ENCODE measurements at places on chromosomes 2 and 18. TPM values are rescaled to one million over a fixed set of nuclear protein-coding genes. Genes with fewer than 3 reads are reported as not detected.

- no peak for DNase-seq
Measured at GRCh38 chr2:58601017-58601416, 359.9 kb upstream of the FANCL start.

The HOXD9 gene
- not detected for total RNA-seq

DNA sequence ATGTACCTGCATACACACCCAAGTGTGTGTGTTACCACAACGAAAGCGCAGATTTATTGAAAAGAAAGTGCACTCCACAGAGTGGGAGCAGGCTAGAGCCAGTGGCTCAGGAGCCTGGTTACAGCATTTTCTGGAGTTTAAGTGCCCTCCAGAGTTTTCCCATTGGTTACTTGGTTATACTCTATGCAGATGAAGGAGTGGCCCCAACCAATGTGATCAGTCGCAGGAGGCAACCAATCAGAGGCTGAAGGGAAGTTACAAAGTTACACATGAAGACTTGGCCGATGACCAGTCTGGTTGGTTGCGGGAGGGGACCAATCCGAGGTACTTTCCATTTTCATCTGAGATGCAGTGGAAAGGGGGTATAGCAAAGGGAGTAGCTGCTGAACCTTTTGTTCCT lies 13.5 kb upstream of the PRLH start:
- DNase-seq: no peak

- peak; percentile 98 for DNase-seq
Measured at GRCh38 chr2:73983322-73984202, 1.1 kb upstream of the TET3 start.

The SKOR2 gene
- total RNA-seq: not detected

The LIMS3 gene
- total RNA-seq: 3.6 TPM

The HMSD gene
- not detected for total RNA-seq

DNA sequence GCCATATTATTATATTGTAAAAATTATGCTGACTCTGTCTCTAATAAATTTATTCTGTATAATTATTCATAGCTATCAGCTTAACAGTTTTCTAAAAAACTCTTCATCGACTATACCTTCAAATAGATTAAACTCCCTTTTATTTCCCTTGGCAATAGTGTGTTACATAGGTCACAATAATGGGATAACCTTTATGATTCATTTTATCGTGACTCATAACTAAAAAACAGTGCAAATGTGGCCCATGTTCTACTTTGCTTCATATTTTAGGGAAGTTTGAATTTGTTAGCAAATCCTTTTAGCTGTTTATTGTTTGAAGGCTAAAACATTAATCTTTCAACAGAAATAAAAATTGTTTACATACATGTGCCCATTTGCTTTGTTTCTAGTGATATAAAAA lies 783.2 kb upstream of the CDH2 start:
- DNase-seq: no peak

DNA sequence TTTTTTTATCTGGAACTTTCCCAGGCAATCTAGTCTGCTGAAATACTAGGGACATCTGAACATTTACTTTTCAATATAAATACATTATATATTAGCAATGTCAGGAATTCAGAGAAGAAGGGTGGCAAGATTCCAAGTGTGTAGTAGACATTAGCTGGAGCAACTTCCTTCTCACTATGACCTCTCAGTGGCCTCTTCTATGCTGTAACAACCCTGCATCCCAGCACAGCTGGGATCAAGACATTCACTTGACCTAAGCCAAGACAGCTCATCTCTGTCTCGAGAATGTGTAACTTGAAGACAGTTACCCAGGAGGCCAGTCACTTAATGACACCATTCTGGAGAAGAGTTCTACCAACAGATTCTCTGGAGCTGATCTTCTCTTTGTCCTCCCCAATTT lies 61.7 kb upstream of the RALBP1 start:
- no peak for DNase-seq

The AAMP gene
- total RNA-seq: 173 TPM

DNA sequence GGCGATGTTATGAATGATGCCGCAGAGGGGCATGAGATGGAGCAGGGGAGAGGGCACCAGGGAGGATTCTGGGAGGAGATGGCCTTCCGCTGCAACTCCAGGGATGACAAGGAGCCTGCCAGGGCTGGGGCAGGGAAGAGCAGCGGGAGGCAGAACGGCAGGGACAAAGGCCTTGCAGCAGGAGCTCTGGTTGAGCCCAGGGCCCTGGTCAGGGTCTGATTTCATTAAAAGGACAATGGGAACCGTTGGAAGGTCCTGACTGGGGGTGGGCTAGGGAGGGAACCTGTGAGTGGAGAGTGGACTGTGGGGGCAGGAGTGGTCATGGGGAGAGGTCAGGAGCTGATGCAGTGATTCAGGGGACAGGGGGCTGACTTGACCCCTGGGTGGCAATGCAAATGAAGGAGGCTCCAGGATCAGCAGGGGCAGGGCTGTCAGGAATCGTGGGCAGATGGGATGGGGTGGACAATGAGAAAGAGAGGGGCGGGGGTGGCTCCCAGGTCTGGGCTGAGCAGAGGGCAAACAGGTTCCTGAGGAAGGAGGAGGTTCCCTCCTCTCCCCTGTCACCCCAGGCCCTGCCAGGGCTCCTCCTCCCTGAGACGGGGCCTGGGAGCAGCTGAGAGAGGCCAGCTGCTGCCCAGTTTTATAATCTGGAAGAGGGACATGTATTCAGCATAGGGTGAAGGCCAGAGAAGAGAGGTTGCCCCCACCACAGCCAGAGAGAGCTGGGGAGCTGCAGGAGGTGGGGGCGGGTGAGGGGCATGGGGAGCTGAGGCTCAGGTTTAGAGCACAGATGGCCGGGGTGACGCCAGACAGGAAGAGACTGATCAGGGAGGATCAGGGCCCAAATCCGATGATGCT lies 7.3 kb upstream of the DUSP2 start:
- peak; percentile 51 for DNase-seq

GRCh38 chr2:216752855-216753505 lies 57.6 kb upstream of the IGFBP5 start:
- DNase-seq: no peak

The SULT1C2 gene
- 96.0 TPM for total RNA-seq

The C2orf80 gene
- not detected for total RNA-seq

The ABCG8 gene
- 1.1 TPM for total RNA-seq

GRCh38 chr2:80546766-80547165 lies 242.2 kb upstream of the LRRTM1 start:
- DNase-seq: no peak

- peak; percentile 35 for DNase-seq
Measured at GRCh38 chr2:111117598-111118480, 2.9 kb upstream of the BCL2L11 start.

DNA sequence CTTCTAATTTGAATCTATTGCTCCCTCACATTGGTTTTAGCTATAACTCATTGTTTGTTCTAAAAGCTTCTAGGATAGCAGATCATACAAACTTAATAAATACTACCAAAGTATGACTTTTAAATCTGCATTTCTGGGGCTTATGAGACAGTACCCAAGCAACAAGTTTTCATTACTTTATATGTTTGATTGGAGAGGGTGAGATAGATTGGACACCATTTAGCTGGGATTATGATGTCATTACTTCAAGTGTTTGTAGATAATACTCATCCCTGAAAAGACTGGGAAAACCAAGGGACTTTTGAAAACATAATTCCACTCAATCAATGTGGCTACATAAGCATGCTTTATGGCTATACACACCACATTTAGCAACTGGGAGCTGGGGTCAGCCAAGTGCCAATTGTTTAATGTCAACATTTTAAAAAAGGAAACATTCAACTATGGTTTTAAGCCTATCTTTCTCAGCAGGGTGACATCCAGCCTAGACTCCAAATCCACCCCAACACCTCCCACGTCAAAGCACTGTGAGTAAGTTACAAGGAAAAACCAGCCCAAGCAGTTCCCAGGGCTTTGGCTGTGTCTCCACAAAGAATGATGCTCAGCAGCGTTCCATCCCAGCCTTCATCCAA lies 119.9 kb downstream of the ETAA1 start:
- DNase-seq: peak; percentile 79

- DNase-seq: no peak
Measured at GRCh38 chr2:202261531-202261930, 4.0 kb upstream of the NOP58 start.

The MGAT5 gene
- total RNA-seq: 75.8 TPM

The DNAJC5G gene
- not detected for total RNA-seq

DNA sequence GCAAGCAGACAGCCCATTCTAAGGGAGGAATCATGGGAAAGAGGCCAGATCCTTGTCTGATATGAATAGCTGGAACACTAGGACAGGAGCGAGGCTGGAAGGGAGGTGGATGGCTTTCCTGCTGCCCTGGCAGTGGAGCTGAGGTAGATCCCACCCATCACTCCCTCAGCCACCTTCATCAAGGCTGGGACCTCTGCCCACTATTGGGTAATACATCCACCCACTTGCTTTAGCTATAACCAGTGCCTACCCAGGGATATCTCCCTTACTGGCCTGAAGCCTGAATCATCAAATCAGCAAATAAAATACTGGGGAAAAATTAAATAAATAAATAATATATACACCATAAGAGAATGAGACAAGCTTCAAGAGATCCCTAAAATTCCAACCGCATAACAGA lies 183.2 kb upstream of the KYNU start:
- no peak for DNase-seq

DNA sequence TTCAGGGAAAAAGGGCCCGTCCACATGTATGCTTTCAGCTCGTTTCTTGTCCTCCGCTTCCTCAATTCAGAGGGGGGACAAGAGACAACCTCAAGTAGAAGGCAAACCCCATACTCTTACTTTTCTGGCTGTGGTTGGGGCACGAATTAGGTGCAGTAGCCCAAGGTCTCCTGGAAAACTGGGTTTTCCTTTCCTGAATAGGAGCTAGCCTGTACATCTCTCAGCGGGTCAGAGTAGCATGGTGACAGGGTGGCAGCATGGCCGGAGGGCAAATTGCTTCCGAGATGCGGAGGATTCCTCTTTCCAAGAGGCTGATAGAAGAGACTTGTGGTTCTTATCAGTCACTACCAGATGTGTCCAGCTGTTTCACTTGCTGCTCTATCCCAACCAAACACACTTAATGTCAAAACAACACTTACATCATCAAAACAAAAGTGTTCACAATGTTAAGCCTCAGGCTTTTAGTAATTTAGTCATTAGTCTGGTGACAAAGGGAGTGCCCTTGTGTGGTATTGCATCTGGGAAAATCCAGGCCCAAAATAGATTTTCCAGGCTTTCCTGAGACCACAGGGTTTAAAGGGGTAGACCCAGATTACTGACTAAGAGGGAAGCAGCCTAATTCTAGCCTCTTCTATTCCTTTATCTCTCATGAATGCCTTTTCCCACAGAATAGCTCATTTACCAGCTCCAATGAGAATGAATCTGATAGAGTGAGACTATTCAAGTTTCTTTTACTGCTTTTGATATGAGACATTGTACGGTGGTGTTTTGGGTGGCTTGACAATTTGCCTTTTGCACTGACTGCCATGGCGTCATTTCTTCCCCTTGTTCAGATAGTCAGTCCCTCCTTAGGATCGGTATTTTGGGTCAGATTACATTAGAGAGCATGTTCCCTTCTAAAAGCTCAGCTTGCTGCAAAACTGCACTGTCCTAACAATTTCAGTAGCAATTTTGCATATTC lies 162.0 kb downstream of the LTBP1 start:
- no peak for DNase-seq

GRCh38 chr2:40127890-40128557 lies 323.9 kb downstream of the SLC8A1 start:
- DNase-seq: peak; percentile 46

The L3MBTL4 gene
- 13.2 TPM for total RNA-seq

Measured in stomach (tissue), 19 donors.